ENCODE measurements at places on chromosomes 16 and 17.

DNA sequence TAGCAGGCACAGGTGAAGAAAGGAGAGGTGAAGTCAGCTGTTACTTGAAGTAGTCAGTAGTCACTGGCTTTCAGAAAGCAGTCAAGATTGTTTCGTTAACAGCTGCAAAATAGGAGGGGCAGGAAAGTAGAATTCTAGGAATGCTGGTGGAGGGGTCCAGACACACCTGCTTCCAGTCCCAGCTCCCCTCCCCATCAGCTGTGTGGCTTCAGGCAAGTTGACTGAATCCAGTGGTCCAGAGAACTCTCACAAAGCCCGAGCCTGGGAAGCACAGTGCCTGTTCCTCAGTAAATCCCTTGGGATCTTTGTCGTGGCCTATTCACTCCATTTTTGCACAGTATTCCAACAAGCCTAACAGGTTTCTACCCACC is 4.6 kb upstream of the SOCS1 start:
- no peak for DNase-seq

- DNase-seq: no peak
These were observed 26.8 kb upstream of the PRKCA start for GRCh38 chr17:66275651-66276050.

GRCh38 chr16:11726008-11726407 is 16.6 kb downstream of the TXNDC11 start:
- no peak for DNase-seq

DNA sequence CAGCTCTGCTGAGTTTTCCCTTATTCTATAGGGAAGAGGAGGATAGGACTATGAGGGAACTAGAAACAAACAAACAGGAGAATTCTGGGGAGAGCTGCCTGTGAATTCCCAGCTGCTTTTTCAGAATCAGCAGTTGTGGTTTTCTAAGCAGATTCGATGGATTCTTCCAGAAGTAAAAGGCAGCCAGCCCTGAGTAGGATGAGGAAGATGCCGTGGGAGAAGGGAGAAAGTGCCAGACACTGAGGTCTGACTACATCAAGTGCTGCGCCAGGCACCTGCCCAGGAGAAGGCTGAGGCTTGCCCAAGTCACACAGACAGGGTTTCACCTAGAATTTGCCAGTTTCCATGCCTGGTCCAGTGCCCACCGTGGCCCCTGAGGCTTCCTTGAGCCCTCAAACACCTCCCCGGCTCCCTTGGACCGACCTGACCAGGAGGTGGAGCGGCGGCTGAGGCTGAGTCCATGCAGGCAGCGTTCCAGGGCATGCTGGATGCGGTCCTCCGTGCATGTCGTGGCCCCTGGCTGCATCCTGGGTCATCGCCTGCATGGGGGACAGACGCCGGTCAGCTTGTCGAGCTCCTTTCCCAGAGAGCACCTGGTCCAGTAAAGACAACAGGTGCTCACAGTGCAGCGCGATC is 43.6 kb upstream of the PIK3R6 start:
- DNase-seq: no peak

DNA sequence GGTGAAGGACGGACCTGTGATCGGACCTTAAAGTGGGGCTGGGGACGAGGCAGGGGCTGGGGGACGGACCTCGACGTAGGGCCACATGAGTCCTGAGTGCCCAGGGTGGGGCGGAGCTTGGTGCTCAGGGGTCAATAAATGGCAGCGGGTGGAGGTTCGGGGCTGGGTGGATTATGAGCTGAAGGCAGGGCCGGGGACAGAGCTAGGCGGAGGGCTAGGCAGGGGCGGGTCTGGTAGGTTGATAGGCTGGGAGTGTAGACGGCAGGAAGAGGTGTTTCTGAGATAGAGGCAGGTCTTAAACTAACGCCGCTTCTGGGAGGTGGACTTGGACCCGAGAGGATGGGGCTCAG is 733 bp downstream of the CHRNB1 start:
- no peak for DNase-seq

GRCh38 chr16:10668322-10669045 is 26.2 kb downstream of the TEKT5 start:
- no peak for DNase-seq

DNA sequence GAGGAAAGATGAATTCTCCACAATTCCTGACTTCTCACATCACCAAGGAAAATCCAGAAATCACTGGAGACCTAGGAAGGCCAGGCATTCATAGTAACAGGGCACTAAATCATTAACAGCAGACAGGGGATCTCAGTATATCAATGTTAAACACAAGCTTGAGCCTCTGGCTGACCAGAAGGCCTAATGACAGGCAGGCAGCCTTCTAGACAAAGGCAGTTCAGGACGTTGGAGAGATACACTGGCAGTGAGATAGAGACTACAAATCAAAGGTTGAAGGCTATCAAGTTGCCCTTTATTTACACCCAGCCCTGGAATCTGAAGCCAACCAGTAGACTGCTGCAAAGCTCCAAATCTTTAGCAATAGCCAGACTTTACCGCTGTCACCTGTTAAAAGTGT is 422.8 kb upstream of the CCL2 start:
- DNase-seq: no peak

DNA sequence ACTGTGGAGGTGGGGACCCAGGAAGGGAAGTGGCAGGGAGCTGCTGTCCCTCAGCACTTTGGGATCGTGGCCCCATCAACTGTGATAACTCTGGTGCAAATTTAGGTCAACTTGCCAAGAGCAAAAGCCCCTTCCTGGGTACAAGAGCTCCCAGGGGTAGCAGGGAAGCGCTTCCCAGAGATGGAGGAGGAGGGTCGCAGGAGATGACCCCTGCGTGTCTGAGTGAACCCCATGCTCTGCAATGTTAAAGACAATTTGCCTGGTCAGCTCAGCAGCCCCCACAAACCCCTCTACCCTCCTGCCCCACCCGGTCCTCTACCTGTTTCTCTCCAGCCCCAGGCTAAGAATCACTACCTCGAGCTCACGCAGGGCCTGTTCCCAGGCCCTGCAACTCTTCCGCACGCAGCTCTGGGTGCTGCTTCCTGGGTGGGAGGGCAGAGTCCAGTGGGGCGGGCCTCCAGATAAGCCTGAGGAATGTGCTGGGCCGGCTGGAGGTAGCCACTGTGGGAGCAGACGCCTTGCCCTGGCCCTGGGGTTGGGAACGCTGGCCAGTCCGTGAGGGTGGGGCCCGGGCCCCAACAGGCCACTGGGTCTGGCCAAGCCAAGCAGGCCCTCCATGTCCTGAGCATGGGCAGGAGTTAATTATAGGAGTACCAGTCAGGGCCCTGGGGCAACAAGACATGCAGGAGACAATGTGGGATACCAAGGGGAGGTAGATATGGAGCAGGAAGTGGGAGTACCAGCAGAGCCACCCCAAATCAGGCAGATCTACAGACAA is 6.1 kb downstream of the DOK4 start:
- no peak for DNase-seq
